ENCODE measurements at places on chromosomes 5 and 9. TPM values are rescaled to one million over a fixed set of nuclear protein-coding genes. Genes with fewer than 3 reads are reported as not detected.
A peak's percentile ranks its signal among the peaks of the same experiment; 100 is the strongest.

GRCh38 chr5:67066815-67067214 is 129.8 kb downstream of the CD180 start:
- DNase-seq = no peak

- peak; percentile 94 for DNase-seq
Observed at GRCh38 chr5:141564216-141564692, 54.5 kb downstream of the DIAPH1 start.

- no peak for DNase-seq
Observed at GRCh38 chr9:132061526-132061925, 18.1 kb downstream of the MED27 start.

GRCh38 chr5:146704949-146705665 is 173.4 kb downstream of the PPP2R2B start:
- DNase-seq = no peak

DNA sequence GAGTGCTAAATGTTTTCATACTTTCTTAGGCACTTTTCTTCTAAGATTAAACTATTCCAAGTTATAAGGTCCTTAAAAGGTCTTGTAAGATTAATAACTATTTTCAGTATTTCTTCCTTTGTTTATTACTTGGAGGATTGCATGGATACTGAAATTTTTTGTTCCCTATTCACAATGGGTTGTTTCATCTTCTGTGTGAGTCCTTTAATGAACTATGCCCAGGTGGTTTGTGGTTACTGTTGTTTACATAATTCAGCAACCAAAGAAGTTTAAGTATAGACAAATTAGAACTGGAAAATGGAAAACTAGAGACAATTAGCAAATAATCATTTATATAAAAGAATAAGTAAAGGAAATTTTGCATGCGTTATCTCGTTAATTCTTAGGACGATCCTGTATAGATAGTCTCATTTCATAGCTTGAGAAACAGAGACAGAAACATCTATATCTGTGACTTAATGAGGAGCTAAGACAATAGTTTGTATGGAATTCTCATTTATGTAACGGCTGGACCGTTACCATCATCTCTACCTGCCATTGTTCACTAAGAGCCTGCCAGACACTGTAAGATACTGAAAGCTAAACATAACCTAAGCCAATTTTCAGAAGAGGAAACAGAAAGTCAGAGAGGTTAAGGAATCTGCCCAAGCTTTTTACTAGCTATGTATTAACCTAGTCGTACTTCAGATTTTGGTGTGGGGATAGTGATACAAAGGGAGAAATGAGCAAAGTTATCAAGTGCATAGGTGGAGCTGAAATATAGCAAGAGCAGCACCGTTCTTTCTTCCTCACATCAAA is 148.2 kb downstream of the PAM start:
- DNase-seq = no peak

Gene DPYSL3
- not detected for total RNA-seq

GRCh38 chr9:74172874-74173273 is 324.3 kb upstream of the RORB start:
- no peak for DNase-seq

GRCh38 chr9:90204128-90204831 is 438.3 kb downstream of the DIRAS2 start:
- no peak for DNase-seq

Gene FYB1
- 340 TPM for total RNA-seq

Gene GPR151
- not detected for total RNA-seq

Gene FAM169A
- total RNA-seq = 28.0 TPM

GRCh38 chr5:110900829-110901228 is 162.0 kb downstream of the SLC25A46 start:
- no peak for DNase-seq

DNA sequence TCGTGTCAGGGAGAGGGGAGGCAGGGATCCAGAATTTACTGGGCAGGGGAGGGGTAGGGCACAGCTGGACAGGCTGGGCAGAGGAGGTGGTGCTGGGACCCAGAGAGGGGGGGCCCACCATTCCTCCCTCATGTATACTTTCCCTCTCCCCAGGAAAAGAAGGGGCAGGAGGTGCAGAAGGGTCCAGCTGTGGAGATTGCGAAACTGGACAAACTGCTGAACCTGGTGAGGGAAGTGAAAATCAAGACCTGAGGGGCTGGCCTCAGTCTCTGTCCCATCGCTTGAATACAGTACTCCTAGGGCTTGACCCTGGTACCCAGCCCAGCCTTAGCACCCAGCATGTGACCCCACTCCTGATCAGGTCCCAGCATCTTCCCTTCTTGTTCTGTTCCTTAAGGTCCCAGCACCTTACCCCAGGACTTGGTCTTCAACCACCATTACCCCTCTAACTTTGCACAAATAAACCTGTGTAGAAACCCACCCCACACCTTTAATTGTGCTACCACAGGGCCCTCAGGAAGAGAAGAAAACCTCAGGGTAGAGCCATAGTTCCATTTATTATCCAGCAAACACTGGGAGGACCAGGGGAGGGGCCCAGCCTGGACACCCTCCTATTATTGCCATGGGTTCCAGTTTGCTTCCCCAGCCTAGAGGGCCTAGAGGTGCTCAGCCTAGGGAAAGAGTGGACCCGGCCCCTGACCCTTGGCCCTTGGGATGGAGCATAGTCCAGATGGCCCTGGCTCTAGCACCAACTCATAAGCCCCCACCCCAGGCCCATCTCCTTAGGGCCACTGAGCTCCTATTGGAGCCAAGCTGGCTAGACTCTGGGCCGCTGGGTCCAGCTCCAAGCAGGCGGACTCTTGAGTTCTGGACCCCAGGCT is 2.0 kb downstream of the ENHO start:
- DNase-seq = no peak

Data from natural killer cell (primary cell).